ENCODE measurements at places on chromosomes 2 and 18.

GRCh38 chr2:240852671-240853314 lies 15.8 kb upstream of the AGXT start:
- no peak for DNase-seq

- no peak for DNase-seq
These were observed 94.9 kb upstream of the TWSG1 start for GRCh38 chr18:9239720-9240119.

DNA sequence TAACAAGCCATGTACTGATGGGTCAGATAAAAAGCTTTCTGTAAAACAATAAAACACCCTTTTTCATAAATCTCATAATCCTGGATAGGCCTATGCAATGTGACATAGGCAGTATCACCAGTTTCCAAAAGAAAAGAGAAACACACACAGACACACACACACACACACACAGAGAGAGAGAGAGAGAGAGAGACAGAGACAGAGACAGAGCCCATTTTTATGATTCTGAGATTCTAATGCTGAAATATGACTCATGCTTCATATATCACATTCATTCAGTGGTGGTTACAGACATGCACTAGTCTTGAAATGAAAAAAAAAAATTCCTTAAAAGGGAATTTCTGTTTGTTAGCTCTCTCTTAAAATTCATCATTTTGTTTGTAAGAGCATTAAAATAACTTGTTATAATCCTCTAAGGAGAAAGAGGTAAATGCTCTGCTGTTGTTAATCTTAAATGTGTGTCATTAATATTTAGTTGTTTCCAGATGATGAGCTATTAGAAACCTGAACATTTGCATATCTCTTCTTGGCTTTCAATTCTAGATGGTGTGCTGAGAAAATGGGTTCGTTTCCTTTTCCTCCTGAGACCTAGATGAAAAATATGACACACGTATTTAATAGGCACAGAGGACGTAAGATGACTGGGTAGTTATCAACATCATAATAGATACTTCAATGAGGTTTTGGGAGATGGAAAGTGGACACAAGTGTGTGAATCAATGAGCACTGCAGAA lies 1598.7 kb upstream of the ACVR2A start:
- DNase-seq, result no peak

GRCh38 chr2:178380763-178381162 lies 70.2 kb downstream of the PRKRA start:
- no peak for DNase-seq

DNA sequence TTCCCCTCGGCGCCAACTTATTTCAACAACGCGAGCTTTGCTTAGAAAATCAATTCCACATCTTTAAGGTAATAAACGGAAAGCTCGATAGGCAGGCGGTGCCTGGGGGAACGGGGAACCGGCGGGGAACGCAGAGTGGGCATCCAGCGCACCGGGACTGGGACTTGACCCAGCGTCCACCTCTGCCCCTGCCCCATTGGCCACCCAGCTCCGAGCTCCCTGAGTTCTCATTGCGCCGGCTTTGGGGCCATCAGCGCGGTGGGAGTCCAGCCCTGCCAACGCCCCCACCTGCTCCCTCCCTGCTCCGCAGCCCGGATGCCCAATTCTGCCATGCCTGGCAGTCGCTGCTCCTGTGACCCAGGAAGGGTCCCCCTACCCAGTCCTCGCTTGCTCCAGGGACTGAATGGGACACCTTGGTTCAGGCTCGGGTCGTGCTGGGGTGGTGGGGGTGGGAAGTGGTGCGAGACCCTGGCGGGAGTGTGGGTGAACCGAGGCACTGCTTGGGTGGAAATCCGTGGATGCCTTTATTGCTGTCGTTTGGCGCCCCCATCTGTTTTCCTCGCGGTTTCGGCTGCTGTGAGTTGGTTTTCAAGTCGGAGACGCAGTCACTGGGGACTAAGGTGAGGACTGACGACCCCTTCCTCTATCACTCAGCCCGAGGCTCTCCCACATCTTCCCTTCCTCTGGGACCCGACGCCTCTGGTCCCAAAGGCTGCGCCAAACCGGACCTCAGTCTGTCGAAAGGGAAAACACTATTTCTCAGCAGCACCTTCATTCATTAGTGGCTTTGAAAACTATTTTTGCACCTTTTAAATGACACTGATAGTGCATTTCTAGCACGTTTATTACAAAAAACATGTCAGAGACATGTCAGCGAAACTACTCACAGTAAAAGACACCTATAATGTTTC lies 2.4 kb upstream of the EVX2 start:
- DNase-seq, result no peak

DNA sequence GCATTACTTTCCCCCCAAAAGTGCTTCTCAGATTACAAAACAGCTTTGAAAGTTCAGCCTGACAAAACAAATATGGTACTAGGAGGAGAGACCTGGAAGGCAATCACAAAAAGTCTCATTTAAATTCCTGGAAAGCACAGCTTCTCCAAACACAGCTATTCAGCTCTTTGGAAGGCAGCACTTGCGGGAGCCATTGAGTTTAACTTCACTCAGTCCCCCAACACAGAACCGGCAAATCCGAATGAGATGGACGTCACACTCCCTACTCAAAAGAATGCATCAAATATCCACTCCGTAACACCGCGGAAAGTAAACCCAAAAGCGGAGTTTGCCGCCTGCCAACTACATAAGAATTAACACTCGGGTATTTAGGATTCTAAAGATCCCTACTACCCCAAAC lies 638 bp downstream of the ST6GAL2 start:
- no peak for DNase-seq

DNA sequence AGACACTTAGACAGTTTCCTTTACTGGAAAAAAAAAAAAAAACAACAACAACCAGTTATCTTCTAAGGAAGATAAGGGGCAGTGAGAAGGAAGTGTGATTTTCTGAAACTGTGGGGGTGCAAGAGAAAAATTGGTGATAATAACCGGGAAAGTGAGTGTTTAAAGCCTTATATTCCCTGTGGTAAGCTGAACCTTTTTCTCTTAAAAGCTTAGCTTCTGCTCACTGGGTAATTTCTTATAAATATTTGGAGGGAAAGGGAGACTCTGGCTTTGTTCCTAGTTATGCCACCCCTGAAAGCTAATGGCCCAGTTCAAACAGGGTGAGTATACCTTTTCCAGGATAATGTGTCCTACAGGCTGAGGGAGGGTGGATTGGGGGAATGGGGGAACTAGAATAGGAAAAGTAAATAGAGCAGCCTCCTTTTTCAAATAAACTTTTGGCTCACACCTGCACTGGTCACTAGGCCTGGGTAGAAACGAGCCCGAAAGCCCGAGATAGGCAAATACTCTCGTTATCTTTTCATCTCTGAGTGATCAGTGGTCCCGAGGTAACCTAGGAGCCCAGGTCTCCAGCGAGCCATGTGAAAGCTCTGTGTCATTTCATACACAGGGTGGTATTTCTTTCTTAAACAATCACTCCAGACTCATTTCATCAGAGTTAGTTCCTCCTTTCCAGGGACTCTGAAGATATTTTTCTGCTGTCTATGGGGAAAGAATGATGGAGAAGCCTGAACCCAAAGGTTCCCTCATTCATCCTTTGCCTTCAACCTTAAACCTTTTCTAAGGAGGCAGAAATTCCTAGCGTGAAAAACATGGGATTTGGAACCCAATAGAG lies 15.5 kb upstream of the SRBD1 start:
- DNase-seq, result no peak

- DNase-seq, result peak; percentile 91
These were observed at the start of gene SPOPL for GRCh38 chr2:138501425-138502254. Gene SPOPL (plus strand): TSS chr2:138501770. CDS start chr2:138550217, 48,447 bp downstream.

DNA sequence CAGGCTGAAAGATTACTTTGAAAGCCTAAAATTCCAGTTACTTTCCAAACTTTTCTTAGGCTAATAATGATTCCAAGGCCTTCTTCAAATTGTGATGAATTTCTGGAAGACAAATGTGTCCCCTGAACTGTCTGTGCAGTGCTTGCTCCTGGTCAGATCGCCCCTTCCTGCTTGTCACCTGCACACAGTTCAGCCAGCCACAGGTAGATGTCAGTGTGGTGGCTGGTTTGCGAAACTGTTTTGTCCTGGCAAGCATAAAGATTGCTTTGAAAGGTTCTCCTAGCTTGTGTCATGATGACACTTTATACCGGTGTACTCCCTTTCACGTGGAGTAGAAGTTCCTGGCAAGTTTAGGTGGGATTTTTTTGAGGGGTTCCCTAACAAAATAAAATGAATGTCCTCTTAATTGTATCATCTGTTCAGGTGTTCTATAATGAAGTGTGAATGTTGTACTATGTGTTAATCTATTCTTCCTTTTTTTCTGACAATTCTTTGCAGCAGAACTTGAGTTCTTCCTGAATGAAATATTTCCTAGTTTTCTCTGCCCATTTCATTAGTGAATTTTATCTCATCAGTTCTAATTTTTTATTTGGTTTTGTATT lies 298.8 kb downstream of the ZNF407 start:
- no peak for DNase-seq

GRCh38 chr2:102418421-102418961 lies 4.5 kb upstream of the IL18RAP start:
- no peak for DNase-seq

DNA sequence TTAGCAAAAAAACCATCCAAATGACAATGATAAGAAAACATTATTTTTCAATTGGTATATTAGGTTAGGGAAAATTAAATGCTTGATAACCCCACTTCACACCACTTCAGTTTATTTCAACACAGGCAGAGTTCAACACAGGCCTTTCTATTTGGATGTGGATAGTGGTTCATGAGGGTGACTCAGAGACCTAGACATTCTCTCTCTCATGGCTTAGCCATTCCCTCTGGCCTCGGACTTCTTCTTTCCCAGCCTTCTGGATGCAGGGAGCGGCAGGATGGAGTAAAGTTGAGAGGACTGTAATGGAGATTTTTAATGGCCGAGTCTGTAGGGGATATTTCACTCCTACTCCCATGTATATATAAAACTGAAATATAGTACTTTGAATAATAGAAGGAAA lies 109.7 kb downstream of the CTNNA2 start:
- DNase-seq, result no peak

- DNase-seq, result peak; percentile 98
These were observed 146.3 kb downstream of the RTN4 start for GRCh38 chr2:54903736-54904554.

DNA sequence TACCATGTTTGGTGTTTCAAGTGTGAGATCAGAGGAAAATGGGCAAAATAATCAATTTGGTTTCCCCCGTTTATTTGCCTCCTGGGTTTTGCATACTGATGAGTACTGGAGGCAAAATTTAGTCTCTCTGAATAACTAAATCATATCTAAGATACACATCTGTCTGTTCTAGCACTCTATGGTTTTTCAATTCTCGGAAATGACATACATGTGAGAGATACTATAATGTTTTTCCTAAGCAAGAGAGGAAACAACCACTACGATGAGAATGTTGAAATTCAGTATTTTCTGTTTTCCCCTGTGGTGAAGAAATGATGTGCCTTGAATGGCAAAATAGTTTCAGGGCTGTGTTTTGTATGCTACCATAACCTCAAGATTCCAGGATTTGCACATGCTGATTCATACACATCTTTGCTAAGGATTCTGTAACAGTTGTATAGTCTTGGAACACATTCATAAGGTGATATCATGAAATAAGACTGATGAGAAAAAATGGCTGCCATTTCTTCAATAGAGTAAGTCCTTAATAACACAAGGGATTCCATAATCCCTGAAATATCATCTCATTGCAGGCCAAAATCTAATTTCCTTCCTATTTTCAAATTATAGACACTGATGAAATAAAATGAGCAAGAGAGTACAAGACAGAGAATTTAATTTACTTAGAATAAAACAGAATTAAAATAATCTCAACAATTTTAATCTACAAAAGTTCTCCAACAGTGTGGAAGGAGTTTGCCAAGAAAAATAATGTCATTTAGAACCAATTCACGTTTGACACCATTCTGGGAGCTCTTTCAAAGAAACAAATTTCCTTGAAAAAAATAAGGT lies 316.6 kb downstream of the FIGN start:
- no peak for DNase-seq

GRCh38 chr2:117984208-117984607 lies 29.7 kb downstream of the CCDC93 start:
- DNase-seq, result no peak

- DNase-seq, result no peak
These were observed 370.1 kb downstream of the IRS1 start for GRCh38 chr2:226429476-226429875.

DNA sequence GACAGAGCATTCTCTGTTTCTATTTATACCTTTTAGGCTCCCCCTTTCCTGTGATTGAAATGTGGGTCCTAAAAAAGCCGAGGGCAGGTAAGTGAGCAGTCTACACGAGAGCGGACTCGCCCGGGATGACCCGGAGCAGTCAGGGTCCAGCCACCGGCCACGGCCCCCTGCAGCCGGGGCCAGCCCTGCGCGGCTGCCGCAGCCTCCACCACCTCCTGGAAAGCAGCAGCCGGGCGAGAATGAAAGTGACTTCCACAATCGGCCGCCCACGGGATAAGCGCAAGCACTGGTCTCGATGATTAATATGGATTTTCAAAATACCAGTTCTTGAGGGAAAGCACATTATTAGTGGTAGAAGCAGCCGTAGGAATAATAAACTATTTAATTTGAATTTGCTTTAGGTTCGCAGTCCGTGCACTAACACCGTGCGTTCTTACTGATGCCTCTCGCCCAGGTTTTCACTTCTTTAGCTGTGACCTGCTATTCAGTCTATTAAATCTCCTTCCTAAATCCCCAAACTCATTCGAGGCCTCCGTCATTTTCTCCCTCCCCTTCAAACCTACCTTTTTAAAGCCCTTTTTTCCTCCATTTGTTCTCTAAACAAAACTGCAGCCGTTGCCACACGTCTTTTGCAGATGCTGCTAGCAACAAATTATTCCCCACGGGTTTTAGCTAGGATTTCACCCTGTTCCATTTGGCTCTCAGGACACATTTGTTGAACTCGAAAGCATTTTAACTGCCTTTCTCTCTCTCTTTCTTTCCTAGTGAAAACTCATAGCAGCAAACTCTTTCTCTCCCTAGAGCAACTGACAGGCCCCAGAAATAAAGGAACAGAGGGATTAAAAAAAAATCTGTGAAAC lies 1015.1 kb upstream of the PIK3C3 start:
- no peak for DNase-seq

DNA sequence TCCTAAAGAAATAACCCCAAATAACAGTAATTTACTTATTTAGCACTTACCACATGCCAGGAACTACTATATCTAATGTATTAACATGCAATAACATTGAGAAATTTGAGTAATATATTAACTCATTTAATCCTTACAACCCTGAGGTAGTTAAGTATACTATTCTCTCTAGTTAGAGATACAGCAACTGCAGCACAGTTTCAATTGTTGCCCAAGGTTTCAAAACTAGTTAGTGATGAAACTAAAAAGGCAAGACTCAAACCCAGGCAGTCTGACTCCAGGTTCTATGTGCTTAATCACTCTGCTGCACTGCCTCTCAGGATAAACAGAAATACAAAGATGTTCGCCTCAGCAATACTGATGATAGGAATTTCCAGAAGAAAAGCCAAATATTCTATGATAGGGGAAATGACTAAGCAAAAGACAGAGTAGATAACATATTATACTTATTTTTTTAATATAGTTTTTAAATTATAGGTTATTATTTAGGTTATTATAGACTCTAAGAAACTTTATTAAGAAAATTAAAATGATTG lies 88.0 kb downstream of the SS18 start:
- DNase-seq, result no peak

- DNase-seq, result no peak
These were observed 14.1 kb upstream of the HOXD1 start for GRCh38 chr2:176174382-176174823.
